ENCODE measurements at places on chromosomes 6 and 20.

GRCh38 chr20:56981301-56981700 lies 285.1 kb downstream of the BMP7 start:
- DNase-seq, result no peak

- DNase-seq, result peak; percentile 19
These were observed 622 bp downstream of the GPANK1 start for GRCh38 chr6:31663961-31664789.

DNA sequence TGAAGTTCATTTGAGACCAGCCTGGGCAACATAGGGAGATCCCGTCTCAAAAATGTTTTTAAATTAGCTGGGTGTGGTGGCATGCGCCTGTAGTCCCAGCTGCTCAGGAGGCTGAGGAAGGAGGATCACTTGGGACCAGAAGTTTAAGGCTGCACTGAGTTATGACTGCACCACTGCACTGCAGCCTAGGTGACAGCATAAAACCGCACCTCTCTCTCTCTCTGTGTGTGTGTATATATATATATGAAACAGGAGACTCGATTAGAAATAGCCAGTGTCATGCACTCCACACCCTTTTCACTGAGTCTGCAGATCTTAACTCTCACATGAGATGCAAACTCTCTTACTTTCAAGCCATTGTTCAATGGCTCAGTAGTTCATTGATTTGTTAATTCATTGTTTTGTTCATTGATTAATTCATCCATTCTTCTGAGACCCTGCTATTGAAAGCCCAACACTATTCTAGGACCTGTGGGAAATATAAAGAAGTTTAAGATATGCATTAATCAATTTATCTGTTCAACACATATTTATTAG lies 52.4 kb upstream of the MRPS10 start:
- no peak for DNase-seq

DNA sequence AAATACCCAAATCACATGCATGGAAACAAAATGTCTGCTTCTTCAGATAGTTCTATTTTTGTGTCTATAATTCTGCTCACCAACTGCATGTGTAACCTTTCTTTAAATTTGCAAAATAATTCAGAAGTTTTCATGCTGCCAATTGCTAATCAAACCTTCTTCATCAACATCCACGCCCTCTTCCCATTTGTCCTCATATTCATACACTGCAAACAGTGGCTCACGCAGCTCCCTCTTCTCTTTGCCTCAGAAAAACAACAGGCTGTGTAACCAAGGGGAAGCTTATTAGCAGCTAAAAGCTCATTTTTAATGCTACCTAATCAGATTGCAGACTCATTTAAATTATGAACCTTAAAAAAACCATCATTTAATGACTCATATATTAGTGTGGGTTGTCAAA lies 555.0 kb upstream of the EPHA7 start:
- no peak for DNase-seq

- DNase-seq, result no peak
These were observed 490.6 kb downstream of the DHX35 start for GRCh38 chr20:39452583-39453340.

- DNase-seq, result no peak
These were observed 61.0 kb upstream of the CDH4 start for GRCh38 chr20:61191096-61191495.

GRCh38 chr20:16518784-16519084 lies 54.5 kb downstream of the KIF16B start:
- no peak for DNase-seq

DNA sequence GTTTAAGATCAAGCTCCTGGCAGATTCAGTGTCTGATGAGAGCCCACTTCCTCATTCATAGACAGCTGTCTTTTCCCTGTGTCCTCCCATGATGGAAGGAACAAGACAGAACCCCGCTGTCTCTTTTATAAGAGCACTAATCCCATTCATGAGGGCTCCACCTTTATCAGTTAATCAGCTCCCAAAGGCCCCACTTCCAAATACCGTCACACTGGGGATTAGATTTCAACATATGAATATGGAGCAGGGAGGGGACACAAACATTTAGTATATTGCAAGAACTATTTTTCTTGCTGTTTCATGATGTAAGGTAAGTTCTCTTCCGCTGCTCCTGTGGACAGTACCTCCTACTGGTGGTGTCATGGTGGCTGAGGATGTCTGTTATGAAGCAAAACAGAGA lies 158.3 kb upstream of the IRAK1BP1 start:
- no peak for DNase-seq

DNA sequence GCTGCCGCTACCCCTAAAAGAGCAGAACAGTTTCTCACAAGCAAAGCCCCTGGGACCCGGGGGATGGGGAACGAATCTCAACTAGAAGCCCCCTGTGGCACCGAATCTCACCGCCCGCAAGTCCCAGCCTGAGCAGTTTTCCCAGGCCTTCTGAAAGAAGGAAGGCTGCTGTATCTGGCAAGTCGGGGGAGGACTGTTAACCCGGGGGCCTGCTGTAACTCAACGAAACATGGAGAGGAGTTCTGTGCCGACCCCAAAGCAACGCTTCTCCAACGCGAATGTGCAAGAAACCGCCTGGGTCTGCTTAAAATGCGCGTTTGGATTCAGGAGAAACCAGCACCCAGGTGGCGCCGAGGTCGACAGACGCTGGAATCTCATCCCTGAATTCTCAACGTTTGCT lies 34.2 kb downstream of the DLL1 start:
- no peak for DNase-seq

DNA sequence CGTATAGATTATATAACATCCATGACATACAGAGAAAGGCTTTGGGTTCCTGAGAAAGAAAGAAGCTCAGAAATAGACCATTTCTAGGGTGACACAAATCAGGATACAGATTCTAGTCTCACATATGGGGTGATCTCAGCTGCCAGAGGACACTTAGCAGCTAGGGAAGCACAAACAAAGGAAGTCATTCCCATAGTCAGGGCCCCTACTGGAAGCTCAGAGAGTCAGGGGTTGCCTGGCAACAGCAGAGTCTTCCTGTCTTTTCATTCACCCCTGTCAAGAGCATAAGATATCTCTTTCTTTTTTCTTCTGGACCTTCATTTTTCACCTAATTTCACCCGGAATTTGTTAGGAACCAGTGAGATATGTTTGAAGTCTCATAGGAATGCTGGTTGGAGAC lies 81.9 kb upstream of the IYD start:
- no peak for DNase-seq

GRCh38 chr6:128230267-128230989 lies 290.0 kb downstream of the PTPRK start:
- no peak for DNase-seq

- no peak for DNase-seq
These were observed 455.9 kb upstream of the MARCKS start for GRCh38 chr6:113401231-113401630.

DNA sequence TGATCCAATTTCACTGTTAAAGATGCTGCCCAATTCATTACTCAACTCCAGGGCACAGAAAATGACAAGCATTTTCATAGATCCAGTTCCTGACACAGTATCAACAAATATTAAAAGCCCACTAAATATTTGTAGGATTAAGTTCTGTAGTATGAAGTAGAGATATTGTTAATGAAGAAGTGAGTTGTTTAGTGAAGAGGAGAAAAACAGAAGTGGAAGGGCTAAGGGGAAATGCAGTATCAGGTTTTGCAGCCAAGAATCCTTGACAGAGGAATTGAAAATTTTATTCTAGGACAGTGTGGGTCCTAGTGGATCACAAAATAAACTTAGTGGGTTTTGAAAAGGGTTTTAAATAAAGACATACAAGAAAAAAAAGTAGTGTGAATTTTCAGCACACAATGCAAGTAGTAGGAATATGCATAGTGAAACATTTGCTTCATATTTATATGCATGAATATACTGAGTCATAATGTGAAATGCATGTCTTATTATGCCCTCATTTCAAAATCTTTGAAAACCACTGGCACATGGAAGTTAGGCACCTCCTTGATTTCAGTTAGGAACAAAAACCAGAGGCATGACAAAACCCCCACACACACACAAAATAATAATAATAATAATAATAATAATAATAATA lies 338.6 kb downstream of the KHDRBS2 start:
- no peak for DNase-seq

DNA sequence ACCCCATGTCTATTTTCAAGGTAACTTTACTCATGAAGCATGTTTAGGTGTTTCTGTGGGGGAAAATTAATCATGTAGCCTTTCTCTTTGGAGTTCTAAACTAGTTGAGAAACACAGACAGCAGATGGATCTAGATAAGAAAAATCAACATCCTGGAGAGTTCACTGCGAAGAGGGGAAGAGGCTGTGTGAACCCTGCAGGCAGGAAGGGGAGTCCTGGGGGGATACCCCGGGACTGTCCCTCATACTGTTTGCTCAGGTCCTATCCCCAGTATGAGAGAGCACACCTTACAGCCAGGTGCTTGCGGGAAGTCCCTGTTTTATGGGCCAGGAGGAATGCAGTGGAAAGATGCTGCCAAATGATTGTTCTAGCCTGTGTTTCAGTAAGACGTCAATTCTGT lies 32.7 kb downstream of the CHMP4B start:
- DNase-seq, result peak; percentile 29

- DNase-seq, result no peak
These were observed 82.4 kb upstream of the TAB2 start for GRCh38 chr6:149235130-149235561.

DNA sequence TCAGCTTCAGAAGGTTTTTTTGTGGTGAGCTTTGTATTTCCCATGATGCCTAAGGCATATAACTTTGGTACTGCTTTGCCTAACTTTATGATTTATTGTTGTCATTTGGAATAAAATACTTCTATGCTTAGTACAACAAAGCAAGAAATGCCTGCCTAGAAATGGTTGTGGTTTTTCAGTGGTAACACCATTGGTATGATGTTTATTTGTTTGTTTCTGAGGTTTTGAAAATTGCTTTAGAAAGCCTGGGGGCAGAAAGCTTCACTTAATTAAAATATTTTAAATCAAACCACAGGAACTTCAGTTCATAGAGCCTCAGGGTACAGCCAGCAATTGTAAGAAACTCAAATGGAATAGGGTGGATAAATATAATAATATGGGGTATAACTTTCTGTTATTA lies 351.2 kb upstream of the MAP3K7 start:
- DNase-seq, result no peak

DNA sequence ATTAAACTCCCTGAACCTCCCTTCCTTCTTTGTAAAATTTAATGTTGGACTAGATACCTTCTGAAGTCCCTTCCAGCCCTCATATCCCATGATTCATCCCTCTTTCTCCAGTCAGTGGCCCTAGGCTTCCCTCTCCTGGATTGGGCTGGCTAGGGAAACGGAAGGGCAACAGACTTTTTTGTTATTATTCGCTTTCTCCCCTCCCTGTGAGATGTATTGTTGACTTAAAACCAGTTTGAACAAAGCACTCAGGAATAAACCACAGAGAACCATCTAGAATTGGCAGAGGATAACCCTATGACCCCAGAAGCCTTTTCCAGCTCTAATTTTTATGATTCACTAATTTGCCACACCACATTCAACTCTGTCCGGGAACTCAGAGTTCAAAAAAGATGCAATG lies 239.7 kb upstream of the SUPT3H start:
- DNase-seq, result no peak

DNA sequence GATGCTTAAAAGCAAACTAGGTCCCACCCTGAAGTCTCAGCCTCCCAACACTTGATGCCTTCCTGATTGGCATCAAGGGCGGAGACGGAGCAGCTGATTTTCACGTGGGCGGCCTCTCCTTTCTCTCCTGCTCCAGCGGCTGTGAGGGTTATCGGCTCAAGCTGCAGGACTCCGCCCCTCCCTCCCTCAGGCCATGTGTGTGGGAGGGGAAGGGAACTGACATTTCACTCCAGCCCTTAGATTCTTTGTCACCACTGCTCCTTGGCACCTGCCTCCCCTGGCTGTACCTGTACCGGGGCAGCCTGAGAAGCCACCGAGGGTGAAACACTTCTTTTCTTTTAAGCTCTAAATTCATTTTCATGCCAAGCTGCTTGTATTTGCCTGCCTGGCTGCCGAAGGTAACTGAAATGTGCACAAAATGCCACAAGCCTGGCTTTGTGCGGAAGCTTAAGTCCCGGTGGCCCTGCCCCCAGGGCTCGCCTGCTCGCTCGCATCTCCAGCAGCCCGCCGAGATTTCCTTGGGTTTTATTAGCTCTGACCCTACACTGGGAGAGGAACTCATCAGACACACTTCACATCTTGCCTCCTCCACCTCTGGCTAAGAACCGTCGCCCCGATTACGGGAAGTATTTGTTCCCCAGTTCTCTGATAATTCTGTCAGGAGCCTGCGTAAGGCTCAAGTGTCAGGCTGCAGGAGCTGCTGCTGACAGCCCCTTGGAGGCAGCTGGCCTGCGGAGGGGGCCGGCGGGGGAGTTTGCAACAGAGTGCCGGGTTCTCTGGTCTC lies 9.6 kb upstream of the CPNE5 start:
- DNase-seq, result no peak

DNA sequence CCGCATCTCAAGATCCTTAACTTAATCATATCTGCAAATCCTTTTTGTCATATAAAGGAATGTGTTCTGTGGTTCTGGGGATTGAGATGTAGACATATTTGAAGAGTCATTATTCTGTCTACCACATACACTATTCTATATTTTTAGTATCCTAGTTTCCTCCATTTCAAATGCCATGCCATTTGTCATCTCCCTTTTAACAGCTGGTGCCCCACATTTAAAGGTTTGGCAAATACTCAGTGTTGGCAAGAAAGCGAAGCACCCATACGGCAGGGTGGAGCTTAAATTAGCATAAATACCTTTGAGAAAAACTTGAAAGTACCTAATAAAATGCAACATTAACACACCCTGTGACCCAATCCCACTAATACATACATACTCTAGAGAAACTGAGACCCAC lies 31.7 kb downstream of the PAK5 start:
- no peak for DNase-seq

- DNase-seq, result no peak
These were observed 71.5 kb downstream of the PSMG4 start for GRCh38 chr6:3330199-3330598.

DNA sequence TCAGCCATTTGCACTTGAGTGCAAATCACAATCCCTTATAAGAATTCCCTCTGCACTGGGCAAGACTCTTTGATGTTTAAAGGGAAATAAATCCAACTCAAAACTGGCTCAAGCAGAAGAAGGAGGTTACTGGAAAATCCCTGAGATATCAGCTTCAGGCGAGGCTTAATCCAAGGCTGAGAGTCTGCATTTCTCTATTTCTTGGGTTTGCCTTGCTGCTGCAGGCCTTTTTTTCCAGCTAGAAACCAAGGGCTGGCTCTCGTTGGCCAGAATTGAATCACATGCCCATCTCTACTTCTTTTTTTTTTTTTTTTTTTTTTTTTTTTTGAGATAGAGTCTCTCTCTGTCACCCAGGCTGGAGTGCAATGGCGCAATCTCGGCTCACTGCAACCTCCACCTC lies 11.7 kb downstream of the HCK start:
- no peak for DNase-seq

GRCh38 chr20:1526310-1526709 lies 31.2 kb downstream of the SIRPD start:
- no peak for DNase-seq

DNA sequence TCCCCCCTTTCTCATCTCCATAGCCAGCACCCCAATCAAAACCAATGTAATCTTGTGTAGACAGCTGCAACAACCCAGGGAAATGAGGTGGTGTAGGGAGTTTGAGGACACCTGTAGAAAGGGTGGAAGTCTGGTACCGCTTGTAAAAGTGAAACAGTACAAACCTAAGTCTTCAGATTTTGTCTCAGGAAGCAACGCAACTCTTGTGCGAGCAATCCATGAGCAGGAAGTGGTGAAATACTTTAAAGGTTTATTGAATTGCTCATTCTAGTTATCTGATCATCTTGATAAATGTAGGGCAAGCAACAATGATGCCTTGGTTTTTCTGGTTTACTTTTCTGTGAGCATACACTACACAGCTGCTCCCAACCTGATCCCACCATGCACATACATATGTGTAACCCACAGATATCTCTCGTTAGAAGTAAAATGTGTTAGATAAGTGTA lies 71.1 kb upstream of the THEMIS start:
- peak; percentile 76 for DNase-seq
